ENCODE measurements at places on chromosomes 7 and 10. TPM values are rescaled to one million over a fixed set of nuclear protein-coding genes. Genes with fewer than 3 reads are reported as not detected.

DNA sequence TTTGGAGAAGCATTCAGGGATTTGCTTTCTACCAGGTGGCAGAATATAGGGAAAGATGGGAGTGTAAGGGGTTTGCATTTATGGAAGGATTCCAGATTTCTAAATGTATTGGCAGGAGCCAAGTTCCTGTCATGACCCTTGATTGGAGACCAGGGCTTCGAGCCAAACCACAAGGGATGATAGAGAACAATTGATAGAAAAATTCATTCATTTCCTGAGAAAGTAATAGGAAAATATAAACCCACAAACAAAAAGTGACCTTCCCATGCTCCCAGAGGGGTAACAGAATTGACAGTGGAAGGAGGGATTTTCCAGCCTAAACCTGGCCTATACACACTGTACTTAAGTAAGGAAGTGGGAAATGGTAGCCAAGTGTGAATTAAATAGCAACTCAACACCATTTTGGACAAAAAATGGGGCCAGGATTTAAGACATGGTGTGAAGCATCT lies 22.4 kb upstream of the IFIT2 start:
- H3K27ac ChIP-seq = peak overlapping the region; percentile 96
- DNase-seq = peak; percentile 88
- peaks cover 85% of the 10 kb centered on the region for H3K4me1 ChIP-seq
- no peak overlapping the region for H3K4me3 ChIP-seq

DNA sequence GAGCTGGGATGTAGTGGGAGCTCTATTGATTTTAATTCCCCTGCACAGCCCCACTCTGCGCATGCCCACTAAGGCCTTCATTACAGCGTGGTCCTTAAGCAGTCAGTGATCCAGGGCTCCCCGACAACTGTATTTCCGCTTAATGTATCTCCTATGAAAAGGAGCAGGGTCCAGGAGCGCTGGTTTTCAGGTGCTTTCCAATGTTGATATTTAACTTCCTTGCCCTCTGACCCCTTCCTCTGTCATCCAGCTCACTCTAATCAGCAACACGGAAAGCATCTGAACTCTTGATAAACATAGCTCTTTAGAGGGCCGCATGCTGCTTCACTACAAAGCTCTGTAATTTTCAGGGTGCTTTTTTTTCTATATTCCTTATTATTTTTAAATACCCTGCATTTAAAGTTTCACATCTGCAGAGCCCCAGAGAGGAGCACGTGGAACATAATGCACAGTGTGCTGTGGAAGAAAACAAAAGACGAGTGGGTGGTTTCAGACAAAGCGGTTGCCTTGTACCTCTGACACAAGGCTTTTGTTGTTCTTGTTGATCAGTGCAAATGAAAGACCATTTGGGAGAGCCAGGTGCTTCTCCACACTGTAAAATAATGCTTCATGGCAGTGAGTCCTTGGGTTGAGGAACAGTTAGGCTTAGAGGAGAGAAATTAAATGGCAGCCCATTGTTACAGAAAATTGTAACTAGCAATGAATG lies 465.9 kb upstream of the CELF2 start:
- no peaks in the 10 kb centered on the region for H3K27me3 ChIP-seq
- no peak for DNase-seq
- no peaks in the 10 kb centered on the region for H3K36me3 ChIP-seq
- H3K27ac ChIP-seq = no peak overlapping the region
- H3K4me3 ChIP-seq = no peak overlapping the region

DNA sequence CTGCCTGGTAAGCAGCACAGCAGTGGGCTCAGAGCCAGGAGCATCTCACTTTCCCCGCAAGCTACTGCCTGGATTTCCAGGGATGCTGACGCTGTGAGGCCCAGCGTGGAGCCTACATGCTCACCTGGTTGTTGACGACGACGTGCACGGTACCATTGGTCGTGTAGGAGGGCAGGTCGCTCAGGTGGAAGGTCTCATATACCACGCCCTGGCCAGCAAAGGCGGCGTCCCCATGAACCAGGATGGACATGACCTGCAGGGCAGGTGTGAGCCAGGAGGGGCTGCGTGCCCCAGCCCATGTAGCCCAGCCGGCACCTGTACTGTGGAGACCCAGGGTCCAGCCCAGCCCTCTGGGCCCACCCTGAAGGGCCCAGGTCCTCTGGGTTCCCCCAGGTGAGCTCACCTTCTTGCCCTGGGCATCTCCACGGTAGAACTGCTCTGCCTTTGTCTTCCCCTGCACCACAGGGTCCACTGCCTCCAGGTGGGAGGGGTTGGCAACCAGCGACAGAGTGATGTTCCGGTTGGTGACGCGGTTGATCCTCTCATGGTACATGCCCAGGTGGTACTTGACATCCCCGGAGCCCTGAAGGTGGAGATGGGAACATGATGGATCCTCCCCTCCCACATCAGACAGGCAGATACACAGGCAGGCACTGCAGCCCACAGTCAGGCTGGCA lies 15.4 kb downstream of the OGDHL start:
- H3K4me3 ChIP-seq = no peak overlapping the region
- no peak for DNase-seq
- no peak overlapping the region for H3K27ac ChIP-seq
- H3K4me1 ChIP-seq = no peaks in the 10 kb centered on the region
- H3K36me3 ChIP-seq = no peaks in the 10 kb centered on the region

The CNNM1 gene
- 3.3 TPM for total RNA-seq

The TAC1 gene
- total RNA-seq = not detected

Data from PC-3 (cell line).